ENCODE measurements at places on chromosomes 4 and X.

DNA sequence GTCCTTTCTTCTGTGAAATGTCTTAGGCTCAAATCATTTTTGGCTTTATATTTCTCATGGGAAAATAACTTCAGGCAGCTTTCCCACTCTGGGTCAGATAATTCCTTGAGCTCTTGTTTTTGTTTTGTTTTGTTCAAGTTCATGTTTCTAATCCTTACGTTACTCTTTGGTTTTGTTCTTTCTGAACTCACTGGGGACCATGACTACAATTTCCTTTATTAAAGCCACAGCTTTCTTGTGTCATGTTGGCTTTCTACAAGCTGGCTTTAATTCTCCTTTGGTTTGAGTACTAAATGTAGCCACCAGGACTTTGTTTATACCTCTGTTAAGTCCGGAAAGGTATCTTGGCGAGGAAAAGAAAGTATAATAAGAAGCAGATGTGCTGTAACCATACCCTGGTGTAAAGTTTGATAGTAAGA, 30.8 kb upstream of the ANXA3 start:
- DNase-seq, result peak; percentile 46

- DNase-seq, result no peak
Measured at GRCh38 chr4:100721077-100721476, 203.3 kb upstream of the EMCN start.

DNA sequence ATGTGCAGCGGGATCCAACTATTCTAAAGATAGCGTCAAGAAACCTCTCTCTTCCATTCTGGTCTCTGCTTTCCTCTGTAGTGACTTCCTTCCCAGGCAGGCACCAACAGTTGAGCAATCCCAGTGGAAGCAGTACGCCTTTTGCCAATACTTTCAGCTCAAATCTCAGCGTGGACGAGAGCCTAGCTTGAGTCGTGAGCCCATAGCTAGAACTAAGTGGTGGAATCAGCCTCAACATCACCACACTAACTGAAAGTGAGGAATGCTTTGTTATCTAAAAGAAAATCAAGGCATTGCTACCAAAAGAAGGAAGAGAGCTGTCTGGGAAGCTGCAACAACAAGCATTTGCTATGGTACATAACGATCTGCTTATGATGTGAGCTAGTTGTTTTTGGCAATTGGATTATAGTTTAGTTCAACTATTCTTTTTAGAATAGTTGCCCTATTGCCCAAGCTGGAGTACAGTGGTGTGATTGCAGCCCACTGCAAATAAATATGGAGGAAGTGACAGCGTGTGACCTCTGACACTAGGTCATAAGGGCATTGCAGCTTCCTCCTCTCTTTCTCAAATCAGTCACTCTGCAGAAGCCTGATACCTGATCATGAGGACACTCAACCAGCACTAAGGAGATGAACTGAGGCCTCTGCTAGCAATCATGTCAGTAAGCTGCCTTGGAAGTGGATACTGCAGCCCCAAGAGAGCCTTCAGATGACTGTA, 24.7 kb upstream of the FRYL start:
- no peak for DNase-seq

- DNase-seq, result no peak
Measured at GRCh38 chr4:184750926-184751584, 17.2 kb upstream of the CENPU start.

DNA sequence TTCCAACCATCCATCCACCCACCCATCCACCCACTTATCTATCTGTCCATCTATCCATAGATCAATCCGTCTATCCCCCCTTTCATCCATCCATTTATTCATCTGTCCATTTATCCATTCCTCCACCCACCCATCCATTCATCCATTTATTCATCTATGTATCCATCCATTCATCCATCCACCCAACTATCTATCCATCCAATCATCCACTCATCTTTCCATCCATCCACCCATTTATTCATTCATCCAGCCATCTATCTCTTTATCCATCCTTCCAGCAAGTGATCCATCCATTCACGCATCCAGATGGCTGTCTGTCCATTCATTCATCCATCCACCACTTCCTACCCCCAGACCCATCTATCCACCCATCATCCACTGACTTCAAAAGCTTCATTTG, 84.0 kb upstream of the CD99 start:
- no peak for DNase-seq

DNA sequence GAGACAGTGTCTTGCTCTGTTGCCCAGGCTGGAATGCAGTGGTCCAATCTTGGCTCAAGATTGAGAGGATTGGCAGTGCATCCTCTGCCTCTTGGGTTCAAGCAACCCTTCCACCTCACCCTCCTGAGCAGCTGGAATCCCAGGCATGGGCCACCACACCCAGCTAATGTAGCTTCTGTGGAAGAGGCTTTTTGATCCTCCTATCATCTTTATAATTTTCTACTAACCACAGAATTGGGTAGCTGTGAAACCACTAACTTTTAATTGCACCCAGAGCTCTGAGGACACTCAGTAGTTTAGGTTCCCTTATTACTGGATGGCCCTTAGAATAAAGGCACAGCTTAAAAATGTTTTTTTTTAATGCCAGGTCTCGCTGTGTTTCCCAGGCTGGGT, 8.9 kb upstream of the AGA start:
- DNase-seq, result no peak

DNA sequence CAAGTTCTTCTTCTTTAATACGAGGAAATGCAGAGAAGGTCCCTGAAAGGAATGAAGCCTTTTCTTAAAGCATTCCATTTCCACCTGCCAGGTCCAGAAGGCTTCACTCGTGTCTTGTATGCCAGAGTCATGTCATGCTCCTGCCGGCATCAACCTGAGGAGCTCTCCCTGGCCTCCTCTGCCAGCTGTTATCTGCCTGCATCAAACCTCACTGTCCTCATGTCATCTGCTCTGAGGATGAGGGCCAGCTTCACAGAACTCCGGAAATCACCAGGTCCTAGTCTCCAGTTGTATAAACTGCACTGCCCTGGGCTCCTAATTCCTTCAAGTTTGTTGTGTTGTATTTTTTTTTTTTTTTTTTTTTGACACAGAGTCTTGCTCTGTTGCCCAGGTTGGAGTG, 20.0 kb upstream of the S100G start:
- DNase-seq, result no peak

DNA sequence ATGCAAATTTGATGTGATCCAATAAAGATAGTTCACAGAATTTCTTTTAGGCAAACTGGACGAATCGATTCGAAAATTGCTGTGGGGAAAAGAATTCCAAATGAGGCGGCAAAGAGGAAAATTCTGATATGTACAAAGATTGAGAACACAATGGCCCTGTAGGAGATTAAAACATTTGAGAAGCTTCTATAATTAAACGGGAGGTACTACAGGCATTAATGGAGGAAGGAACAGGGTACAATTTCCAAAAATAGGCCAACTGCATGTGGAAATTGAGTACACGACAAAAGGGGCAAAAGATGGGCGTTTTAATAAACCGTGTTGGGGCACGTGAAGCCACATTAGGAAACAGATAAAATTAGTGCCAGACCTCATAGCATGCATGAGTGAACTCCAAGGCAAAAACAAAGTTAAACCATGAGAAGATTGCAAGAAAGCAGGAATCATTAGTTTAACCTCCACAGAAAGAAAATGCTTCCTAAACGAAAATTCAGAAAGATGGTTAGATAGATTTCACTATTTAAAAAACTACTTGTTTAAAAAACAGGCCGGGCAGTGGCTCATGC, 68.4 kb downstream of the DHRSX start:
- no peak for DNase-seq

- DNase-seq, result no peak
Measured at GRCh38 chr4:38919494-38919893, 51.9 kb downstream of the FAM114A1 start.

DNA sequence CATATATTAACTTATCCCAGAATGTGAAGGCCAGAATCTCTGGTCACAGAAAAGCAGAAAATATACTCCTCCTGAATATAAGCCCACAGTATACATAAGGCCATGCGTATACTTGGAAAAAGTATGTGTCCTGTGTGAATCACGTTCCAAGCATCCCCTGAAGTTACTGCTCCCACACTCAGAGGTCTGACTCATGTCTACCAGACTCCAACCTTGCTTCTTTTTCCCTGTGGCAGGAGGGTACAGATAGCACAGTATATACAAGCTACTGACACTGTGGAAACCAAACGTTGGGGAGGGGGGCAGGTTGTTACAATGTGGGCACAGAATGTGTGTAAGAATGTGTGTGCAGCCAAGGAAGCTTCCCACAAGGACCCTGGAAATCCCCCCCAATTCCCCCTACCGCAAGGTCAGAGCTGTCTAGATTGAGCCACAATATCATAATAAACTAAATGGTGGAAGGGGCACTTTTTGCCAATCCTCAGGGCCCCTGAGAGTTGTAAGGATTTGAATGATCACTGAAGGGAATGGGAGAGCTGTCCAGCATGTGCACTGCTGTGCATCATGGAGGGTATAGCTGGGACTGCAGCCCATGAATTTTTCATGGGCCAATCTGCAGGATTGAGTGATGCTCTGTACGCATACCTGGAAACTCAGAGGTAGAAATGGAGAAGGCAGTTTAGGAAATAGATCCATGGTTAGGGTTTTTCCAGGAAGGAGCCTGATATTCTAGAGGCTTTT, 7.4 kb upstream of the RELL1 start:
- DNase-seq, result peak; percentile 92

- DNase-seq, result peak; percentile 5
Measured at GRCh38 chr4:109296527-109296926, 5.9 kb downstream of the COL25A1 start.

DNA sequence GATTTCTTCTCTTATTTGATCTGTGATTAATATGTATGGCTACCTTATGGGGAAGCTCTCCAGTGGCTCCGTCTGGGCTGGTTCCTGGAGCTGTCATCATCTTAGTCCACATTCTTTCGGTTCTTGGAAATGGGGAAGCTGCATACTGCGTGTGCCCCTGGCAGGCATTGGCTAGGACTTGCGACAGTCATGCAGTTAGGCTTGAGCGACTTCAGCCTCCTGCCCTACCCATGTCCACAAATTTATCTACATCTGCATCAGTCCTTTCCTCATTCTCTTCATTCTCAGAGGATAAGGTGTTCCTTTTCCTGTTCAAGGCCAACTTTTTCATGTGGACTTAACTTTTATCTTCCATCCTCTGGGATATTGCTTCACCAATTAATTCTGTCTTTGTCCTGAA, 214.2 kb downstream of the RELL1 start:
- DNase-seq, result no peak

DNA sequence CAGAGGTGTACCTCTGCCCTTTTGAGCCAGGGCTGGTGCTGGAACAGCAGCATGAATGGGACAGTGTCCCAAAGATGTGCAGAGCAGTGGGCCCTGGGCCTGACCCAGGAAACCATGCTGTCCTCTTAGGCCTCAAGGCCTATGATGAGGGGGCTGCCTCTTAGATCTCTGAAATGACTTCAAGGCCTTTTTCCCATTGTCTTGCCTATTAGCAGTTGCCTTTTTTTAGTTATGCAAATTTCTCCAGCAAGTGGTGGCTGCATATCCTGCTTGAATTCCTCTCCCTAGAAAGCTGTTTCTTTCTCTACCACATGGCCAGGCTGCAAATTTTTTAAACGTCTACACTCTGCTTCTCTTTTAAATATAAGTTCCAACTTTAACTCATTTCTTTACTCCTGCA, 160.3 kb downstream of the CFAP299 start:
- DNase-seq, result no peak

- DNase-seq, result no peak
Measured at GRCh38 chrX:109966246-109966645, 36.7 kb upstream of the TMEM164 start.

DNA sequence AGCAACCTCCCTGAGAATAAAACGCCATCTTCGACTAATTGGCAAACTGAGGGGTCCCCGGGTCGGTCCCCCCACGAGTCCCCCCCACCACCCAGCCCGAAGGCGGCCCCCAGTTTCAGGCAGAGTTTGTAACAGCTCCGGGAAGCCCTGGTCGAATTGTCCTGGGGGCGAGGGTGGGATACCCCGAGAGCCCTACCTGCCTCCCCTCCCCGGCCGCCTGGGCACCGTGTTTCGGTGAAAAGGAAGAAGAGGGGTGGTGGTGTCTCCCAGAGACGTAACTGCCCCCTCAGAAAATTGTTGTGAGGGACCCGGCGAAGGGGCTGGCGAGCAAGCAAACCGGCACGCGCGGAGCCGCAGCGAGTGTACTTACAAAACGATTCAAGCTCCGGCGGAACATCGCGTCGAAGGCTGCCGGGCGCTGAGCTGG, 1.2 kb downstream of the ATP11C start:
- peak; percentile 50 for DNase-seq

DNA sequence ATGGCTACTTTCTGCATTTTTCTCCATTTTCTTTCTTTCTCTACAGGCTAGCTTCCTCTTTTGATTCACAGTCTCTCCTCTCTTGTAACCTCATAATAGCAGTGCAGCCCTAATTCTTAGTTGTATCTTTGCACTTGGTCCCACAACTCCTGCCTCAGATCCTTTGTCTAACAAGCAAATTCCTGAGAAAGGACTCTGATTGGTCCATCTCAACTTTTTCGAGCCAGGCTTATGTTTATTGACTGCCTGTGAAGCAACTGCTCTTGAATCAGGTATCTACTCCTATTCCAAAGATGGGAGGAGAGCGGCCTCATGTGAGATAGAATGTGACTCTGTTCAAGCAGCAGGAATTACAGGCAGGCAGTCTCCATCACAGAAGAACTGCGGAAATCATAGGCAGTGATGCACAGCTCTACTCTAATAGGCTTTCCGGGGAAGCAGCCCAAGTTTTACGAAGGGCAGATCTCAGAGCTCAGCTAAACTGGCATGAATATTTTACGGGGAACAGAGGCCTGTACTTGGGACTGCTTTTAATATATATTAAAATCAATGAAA, 123.5 kb downstream of the GABRB1 start:
- DNase-seq, result no peak

- peak; percentile 86 for DNase-seq
Measured at GRCh38 chr4:184417802-184418511, 56.4 kb downstream of the IRF2 start.

DNA sequence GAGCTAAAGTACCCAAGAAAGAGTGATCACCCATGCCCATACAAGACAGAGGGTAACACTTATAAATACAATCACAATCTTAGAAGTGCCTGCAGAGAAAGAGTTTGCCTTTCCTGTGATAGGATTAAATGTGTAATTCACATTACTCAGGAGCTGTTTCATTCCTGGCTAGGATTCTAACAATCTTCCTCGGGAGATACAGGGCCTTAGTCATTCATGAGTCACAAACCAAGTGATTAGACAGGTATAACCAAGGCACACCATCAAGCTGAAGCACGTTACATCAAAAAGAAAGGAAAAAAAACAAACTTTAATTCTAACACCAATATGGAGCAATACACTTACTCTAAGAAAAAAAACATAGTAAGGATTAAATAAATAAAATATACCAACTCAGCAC, 14.9 kb downstream of the ABCG2 start:
- DNase-seq, result peak; percentile 52

DNA sequence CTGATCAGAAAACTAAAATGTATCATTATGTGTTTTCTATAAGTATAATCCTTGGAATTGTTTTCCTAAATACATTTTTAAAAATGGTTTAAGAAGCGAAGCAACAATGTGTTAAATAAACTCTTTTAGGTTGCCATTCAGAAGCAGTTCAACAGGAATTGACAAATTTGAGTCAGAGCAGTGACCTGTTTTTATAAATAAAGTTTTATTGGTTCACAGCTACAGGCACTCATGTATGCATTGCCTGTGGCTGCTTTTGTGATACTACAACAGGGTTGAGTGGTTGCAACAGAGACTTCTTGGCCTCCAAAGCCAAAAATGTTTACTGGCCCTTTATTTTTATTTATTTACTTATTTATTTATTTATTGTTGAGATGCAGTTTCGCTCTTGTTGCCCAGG, 99.5 kb downstream of the FRMPD4 start:
- DNase-seq, result no peak

Data from choroid plexus epithelial cell (primary cell).